ENCODE measurements at places on chromosomes 3 and 15.

DNA sequence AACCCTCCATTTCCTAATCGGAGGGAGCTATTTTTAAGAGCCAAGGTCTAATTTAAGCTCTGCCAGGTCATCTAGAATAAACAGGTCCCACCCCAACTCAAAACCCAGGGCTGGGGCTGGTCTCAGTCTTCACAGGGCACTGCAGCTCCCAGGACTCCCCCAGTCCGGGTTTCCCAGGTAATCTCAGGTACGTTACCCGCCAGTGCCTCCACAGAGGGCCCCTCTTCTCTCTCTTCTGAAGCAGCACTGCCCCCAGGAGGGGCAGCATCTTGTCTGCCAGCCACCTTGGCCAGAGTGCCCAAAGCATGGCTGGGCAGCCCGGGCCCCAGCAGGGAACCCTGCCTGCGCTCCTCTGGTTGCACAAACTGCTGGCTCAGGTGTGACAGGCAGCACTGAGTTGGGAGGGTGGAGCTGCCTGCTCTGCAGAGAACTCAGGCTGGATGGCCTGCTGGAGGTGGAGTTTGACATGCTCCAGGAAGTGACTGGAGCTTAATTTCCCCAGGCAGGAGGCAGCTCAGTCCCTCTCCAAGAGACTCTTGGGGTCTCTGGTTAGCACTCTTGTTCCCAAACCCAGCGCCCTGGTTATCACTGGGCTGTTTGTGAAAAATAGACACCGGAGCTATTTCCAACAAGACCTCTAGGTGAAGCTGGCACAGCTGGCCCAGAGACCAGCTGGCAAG lies at the start of gene PLA2G4F:
PLA2G4F (minus strand) TSS at position 394 of the 680 bp plus-strand sequence; CDS start at position 307, 87 bp downstream.
- no peak for DNase-seq

GRCh38 chr3:129793319-129793718 lies 100.2 kb downstream of the TMCC1 start:
- no peak for DNase-seq

DNA sequence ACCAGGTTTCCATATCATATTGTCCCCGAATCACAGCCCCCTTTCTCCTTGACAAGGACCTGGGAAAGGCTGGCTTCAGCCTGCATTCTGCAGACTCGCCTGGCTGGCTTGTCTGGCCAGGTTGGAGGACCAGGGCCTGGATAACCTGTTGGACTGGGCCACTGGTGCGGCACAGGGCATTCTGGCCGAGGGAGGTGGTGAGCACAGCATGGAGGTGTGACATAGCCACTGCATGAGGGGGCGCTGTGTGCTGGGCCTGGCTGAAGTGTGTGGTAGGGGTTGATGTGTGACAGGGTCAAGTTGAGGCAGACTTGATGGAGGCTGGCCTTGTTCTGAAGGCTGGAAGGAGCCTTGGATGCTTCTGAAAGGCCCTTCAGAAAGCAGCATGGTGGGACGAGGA lies 2.9 kb downstream of the ESYT3 start:
- DNase-seq = no peak

GRCh38 chr3:20511863-20512505 lies 326.0 kb upstream of the SGO1 start:
- no peak for DNase-seq

DNA sequence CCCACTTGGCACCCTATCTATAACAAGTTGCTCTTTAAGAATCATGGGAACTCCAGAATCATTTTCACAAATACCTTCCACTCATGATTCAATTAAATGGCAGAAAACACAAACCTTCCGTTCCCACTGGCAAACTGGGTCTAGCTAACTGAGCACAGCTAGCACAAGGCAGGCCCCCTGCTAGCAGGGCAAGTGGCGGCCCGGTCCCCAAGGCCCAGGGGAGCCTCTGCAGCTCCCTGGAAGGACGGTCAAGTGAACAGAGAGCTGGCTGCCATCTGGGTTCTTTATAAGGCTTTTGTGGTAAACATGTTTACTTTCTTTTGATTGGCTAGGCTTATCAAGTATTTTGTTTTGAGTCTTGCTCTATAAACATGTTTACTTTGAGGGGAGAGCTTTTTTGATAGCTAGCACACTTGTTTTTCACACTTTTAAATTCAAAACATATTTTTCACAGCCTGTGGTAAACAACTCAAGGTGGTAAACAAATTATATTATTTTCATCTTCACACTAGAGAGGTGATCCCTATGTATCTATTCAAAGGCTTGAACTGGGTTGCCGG lies 81.4 kb downstream of the FOXP1 start:
- DNase-seq = no peak

- DNase-seq = peak; percentile 67
These were observed 219.9 kb upstream of the IGF1R start for GRCh38 chr15:98428253-98428989.

- DNase-seq = no peak
These were observed 4.4 kb downstream of the WDR73 start for GRCh38 chr15:84649706-84650105.

DNA sequence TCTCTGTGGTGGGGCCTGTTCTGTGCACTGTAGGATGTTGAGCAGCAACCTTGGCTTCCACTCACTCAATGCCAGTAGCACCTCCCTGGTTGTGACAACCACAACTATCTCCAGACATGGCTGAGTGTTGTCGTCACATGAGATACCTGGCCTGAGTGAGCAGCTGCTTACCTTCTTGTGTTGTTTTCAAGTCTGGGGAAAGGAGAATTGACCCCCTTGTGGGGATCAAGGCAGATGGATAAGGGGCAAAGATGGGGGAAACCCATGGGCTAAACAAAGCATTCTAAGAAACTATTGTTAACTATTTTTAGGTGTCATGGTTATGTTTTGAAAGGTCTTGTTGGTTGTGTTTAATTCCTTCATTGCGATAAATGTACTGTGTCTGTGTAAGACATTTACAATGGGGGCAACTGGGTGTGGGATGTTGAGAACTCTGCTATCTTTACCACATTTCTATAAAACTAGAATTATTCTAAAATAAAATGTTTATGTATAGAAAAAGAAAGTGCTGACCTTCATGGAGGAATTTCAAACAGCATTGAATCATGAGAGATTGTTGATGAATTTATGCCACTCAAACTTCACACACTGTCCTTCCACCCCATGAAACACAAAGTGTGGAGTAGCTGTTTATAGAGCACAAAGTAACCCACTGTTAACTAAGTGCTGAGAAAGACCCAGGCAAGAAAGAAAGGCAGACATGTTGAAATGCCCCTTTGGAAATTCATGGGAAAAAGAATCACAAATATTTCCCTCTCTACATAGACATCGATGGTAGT lies 48.4 kb upstream of the SPTSSB start:
- DNase-seq = no peak

GRCh38 chr3:100297784-100298183 lies 36.8 kb upstream of the NIT2 start:
- DNase-seq = no peak

DNA sequence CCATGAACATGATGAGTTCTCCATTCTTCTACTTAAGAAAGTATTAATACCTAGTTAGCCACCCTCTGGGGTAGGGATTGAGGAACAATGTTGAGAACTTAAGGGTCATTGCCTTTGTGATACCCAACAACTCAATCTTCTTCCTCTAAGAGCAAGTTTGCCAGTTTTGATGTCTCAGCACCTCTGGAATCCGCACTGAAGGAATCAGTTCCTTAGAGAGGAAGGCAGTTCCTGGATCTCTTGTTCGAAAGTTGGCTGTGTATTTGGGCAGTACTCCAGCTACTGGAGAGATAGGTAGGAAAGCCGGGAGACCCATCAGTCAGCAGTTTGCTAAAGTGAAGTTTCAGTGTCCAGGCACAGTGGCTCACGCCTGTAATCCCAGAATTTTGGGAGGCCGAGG lies 35.6 kb upstream of the MTHFS start:
- DNase-seq = no peak

DNA sequence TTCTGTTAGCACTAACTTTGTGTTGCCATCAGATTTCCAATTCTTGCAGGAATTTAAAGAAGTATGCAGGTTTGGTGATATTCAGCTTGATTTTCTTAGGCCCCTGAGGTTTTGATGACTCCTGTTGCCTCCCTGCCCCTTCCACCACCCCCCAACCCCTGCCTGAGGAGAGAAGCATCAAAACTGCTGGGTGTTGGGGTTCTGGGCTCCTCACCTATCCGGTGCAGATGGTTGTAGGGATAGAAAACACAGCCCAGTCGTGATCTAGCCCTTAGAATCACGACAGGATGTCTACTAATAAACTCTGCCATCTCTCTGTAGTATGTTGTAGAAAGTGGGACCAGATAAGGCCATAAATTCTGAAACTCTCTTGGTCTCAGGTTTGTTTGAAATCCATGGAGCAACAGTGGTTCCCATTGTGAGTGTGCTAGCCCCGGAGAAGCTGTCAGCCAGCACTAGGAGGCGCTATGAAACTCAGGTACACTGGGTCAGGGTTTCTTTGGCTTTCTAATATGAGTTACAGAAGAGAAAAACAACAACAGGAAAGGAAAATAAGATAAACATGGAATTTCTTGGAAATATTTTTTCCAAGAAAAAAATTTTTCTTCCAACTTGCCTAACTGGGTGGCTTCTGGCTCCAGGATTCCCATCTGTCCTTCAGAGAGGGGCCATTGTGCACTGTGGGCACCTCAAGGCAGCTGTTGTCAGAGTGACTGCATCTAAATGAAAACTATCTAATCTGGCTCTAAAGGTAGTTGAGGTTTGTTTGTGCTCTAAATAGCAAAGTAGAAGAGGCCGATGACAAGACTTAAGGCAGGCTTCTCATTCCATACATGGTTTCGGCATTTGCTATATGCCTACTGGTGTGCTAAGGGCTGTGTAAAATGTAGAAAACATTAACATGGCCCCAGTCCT lies 8.7 kb downstream of the SRP14 start:
- DNase-seq = no peak

DNA sequence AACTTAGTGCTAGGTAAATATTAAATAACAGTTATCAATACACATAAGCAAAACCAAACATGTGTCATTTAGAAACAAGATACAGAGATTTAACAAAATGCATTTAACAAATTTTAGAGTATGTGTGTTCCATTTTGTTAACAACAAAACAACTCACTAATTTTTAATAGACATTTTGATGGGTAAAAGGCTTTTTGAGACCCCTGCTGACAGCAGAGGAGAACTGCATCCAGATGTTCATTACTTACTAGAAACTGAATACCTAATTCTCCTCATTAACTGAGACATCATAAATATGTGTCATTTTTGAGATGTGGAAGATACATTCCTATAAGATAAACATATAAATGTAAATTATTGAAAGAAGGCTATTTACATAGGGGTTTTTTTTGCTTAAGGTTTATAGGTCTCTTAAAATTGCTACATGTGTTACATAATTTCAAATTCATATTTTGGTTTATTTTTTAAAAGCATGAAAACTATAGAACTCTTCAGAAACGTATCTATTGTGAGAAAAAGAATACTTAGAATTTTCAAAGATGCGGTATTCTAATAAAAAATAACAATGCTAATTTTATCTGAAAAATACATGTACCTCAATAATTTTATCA lies 1009.8 kb downstream of the TUSC7 start:
- no peak for DNase-seq

GRCh38 chr15:80931191-80931590 lies 58.4 kb downstream of the MESD start:
- no peak for DNase-seq

GRCh38 chr3:124281453-124282316 lies 289.8 kb upstream of the ROPN1 start:
- no peak for DNase-seq

- DNase-seq = no peak
These were observed 93.4 kb upstream of the PLXNA1 start for GRCh38 chr3:126889276-126890201.

DNA sequence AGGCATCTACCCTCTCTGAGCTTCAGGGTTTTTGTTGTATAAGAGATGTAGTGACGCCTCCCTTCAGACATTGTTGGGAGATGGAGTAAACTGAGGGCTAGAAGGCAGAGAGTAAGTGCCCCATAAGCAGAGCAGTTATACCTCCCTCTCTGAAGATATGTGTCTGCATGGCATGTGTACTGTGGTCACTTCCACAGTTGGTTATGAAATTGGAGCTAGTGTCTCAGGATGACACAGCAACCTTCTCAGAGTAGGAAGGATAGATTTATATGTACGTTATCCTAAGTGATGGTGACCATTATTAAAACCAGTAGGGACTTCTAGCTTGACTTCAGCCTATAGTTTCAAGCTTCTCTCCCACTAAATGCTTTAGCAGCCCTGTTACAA lies 17.9 kb downstream of the PXK start:
- DNase-seq = no peak

GRCh38 chr15:67897646-67898339 lies 57.9 kb upstream of the RNU6-1 start:
- no peak for DNase-seq

DNA sequence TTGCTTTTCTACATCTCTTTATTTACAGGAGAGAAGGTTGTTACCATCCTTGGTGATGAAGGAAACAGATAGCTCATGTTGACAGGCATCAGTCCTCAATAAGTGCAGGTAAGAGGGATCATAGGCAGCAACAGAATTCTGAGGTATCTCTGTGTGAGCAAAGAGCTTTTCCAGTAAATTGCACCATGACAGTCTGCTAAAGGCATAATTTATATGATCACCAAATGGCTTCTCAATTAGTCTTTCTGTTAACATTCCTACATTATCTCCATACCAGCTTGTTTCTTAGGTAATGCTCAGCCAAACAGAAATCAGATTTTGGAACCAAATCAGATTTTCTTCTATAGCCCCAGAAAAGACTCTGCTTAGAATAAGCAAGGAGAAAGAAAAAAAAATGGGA lies 3.6 kb upstream of the ARHGAP31 start:
- no peak for DNase-seq

DNA sequence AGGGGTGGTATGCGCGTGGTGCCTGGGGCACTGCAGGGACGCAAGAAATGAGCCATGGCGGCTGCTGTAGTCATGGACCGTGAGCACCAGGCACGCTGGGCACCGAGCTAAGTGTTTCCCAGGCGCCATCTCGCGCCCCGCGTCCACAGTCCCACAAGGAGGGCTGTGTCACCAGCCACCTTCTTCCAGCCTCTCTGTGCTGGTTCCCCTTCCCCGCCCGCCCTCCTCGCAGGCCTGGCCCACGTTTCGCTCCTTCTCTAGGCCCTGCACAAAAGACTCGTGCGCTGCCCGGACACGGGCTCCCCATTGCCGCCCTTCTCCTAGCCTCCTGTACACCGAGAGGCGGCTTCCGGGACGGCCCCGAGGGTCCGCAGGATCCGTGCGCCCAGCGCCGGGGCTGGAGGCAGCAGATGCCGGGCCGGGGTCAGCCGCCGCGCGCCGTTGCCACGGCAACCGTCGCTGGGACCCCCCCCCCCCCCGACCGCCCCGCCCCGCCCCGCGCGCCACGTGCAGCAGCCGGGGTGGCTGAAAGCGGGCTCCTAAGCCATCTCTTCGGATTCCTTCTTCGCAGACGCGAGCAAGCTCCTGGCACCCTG lies 113.4 kb downstream of the SRGAP3 start:
- DNase-seq = no peak

DNA sequence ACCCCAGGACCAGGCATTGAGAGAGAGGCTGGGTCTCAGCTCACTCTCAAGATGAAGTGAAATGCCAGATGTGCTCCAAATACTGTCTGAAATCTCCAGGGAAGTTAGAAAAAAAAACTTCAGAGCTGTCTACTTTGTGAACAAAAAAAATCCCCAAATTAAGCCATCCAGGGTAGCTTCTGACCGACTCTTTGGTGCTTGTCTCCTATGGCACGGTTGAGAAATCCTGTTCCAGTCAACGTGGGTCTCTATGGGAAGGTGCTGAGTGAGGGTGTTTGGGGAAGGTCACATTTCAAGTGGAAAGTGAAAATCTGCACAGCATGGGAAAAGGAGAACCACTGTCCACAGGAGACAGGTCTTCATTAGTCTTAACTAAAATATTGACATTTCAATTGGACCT lies 322.5 kb upstream of the CFAP20DC start:
- no peak for DNase-seq

GRCh38 chr15:48058371-48058770 lies 62.4 kb upstream of the SLC24A5 start:
- DNase-seq = no peak

- no peak for DNase-seq
These were observed 185.0 kb upstream of the ANKRD28 start for GRCh38 chr3:15982667-15983196.
